ENCODE measurements at places on chromosomes 1 and 21. TPM values are rescaled to one million over a fixed set of nuclear protein-coding genes. Genes with fewer than 3 reads are reported as not detected.

The OR2L8 gene
- total RNA-seq: not detected

The PDPN gene
- not detected for total RNA-seq

DNA sequence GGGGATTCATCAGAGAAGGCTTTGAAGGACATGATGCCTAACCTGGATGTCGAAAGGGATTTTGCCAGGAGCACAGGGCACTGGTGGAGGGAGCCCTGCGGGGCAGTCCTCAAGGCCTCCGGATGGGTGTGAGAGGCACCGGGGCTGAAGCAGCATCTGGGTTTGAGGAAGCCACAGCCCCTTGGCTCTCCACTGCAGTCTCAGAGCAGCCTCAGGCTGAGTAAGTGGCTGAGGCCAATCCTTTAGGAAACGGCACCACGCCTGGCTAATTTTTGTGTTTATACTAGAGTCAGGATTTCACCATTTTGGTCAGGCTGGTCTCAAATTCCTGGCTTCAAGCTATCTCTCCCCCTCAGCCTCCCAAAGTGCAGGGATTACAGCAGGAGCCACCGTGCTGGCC is 12.0 kb downstream of the ERVH48-1 start:
- no peak for DNase-seq

GRCh38 chr1:7562729-7563605 is 208.1 kb upstream of the VAMP3 start:
- DNase-seq: no peak

- no peak for DNase-seq
Observed at GRCh38 chr1:80064524-80064923, 1058.0 kb upstream of the ADGRL4 start.

All from LHCN-M2 (cell line).